ENCODE measurements at places on chromosomes 12 and 14.

GRCh38 chr14:102768223-102769048 is 8.8 kb upstream of the TRAF3 start:
- DNase-seq: no peak

GRCh38 chr14:91169951-91170350 is 56.1 kb downstream of the DGLUCY start:
- no peak for DNase-seq

DNA sequence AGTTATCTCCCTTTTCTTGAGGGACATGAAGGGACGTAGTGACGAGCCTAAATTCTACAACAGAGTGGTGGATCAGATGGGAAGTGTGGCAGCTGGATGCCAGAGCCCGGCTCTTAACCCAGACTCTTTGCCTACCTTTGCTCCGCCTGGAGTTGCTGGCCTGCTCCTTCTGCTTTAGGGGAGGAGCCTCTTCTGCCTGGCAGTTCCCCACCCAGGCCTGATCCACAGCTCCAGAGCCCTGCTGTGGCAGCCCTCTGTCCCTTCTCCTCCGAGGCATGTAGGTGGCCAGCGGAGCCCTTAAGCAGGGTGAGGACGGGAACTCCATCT is 2.3 kb upstream of the PRPH start:
- DNase-seq: no peak

DNA sequence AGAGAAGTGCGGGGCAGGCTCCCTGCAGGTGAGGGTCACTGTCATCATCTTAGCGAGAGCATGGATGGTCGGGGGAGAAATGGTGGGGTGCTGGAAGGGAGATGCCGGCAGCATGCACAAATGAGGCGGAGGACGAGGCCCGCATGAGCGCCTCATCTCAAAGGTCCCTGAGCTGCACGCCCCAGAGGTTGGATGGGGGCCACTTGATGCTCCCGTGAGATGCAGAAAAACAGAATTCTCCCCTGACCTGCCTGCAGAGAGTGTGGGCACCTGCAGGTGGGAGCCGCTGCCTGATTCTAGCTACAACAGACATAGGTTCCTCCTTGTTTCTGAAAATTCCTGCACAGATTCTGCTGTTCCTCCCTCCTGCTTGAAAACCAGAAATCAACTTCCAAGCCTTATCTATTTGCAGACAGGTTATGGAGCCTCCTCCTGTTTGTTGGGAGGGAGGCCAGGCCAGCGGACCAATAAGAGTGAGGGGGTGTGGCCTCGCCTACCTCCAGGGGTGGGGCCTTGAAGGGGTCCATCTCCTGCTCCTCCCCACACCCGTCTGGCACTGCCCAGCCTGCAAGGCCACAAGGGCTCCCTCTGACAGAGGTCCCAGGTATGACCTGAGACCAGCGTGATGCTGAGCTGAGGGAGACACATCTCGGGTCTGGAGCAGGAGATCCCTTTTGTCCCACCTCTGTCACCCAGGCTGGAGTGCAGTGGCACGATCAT is 67.2 kb downstream of the KDM2B start:
- DNase-seq: no peak

- no peak for DNase-seq
Measured at GRCh38 chr14:29905543-29905942, 22.1 kb downstream of the PRKD1 start.

DNA sequence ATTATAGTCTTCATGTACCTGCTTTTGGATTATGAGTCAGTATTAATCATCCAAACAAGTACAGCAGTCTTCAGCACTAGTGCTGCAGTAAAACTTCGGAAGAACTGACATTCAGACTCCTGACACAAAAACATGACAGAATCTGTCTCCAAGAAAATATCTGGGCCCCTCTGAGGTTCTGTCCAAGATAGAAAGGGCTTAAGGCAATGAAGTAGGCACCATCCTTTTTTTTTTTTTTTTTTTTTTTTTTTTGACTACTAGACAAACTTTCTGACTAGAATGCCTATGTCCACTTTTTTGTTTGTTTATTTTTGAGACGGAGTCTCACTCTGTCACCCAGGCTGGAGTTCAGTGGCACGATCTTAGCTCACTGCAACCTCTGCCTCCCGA is 112.5 kb downstream of the MED13L start:
- DNase-seq: peak; percentile 54

DNA sequence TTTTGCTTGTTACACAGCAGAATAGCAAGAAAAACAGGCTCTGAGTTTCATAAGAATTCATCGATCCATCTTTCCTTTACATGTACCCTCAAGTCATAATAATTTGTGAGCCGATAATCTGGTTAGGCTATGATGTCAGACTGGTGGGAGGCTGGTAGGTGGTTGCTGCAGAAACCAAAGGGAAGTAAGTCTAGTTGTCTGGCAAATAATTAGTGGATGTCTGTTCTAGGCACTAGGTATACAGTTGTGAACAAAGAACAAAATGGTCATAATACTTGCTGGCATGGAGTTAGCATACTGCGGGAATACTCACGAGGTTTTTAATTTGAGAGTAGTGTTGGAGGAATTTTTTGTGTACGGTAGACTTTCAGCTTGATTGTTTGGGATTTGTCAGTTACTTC is 8.8 kb downstream of the SUSD6 start:
- no peak for DNase-seq

DNA sequence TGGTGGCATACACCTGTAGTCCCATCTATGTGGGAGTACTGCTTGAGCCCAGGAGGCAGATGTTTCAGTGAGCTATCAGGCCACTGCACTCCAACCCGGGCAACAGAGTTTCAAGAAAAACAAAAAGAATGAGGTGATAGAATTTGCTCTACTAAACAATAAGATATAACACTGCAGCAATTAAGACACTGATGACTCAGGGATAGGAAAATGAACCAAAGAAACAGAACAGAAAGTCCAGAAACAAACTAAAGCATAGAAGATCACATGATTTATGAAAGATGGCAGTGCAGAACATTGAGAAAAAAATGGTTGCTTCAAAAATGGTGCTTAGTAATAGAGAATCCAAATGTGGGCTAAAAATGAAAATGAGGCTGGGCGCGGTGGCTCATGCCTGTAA is 65.2 kb upstream of the AP4S1 start:
- no peak for DNase-seq

DNA sequence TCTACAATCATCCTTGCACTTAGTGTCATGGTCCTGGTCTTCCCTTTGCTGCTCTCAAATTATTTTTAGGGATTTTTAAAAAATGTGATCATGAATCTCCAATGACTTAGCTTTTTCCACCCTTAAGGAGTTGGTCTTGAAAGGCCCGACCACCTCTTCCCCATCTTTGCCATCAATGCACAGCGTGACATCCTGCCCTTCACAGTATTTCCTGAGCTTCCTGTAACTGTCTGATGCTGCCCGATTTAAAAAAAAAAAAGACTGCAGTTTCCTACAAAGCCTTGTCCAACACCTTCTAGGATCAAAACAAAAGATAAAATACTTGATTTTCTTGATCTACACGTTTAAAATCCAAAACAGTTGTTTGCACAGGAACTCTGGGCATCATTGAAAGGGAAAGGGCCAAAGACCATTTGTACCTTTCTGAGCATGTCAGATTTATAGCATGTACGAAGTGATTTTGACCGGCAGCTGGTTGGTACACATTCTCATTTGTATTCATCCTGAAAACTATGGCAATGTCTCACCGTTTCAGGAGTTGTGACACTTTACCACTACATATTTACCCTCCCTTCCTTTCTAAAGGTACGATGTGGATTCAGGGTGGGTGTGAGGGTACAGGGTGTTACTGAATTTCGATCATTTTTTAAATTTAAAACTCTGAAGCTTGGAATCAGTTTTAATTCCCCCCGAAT is 7.4 kb upstream of the ELK3 start:
- DNase-seq: no peak

DNA sequence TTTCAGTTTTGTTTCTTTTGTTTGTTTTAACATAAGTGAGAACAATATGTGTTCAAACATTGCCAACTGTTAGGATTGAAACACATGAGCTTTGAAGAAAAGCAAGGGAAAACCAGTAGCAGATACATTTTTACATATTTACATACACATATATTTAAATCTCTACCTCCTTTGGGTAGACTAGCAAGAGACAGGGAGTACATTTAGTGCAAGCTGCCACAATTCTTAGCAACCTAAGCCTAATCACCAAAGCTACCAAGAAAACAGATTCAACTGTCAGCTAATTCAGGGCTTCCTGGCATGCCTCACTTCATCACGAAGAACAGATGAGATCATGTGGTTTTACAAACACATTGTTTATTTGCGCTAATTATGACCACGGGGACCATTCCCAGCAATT is 143.1 kb downstream of the PRIMA1 start:
- DNase-seq: no peak

DNA sequence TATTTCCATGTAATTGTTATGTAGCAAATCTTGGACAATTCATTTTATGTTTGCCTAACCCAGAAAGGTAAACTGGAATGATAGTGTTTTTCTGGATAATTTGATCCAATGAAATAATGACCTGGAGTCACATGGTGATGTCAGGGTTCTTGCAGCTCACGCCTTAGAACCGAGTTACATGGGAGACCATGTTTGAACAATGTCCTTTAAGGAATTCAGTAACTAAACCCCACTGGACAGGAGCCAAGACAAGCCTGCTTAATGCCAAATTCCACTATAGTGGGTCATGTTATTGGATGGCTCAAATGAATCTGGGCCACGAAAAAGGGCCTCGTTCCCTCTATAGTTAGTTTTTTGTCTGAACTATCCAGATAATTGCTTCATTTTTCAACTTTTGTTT is 255.8 kb upstream of the HMGA2 start:
- DNase-seq: peak; percentile 96

GRCh38 chr12:56634837-56635791 is 5.0 kb upstream of the BAZ2A start:
- DNase-seq: peak; percentile 87

DNA sequence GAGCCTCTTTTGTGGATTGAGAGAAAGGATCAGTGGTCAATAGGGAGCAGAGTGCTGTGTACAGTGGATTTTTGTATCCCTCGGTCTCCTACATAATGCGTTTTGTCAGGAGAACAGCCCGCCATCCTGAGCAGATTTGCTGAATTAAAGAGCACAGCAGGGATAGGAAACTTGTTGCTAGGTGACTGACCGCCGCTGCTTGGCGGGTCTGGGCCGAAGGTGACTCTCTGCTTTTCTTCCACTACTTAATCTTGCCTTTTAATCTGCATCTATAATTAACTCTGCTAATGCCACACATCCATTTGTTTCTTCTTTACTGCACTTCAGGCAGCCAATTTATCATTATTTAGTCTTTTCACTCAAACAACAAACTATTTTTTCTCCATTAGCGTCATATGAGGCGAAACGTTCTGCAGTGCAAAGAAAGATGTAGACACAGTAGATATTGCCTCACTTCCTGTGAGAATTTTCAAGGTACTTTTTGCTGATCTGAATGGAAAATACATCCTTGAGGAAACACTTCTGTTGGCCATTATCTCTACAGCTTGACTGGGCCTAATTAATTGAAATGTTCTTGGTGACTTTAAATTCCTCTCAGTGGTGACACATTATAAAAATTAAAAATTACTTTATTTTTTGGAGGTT is 108.0 kb downstream of the PPM1A start:
- no peak for DNase-seq

- no peak for DNase-seq
Measured at GRCh38 chr14:89814126-89814525, 140.4 kb downstream of the EFCAB11 start.

GRCh38 chr14:101065246-101065645 is 161.7 kb upstream of the RTL1 start:
- DNase-seq: no peak

- DNase-seq: peak; percentile 66
Measured at GRCh38 chr14:74514471-74514941, 20.9 kb downstream of the ISCA2 start.

Measured in fibroblast of skin of back (primary cell).